ENCODE measurements at places on chromosomes 11 and 22. TPM values are rescaled to one million over a fixed set of nuclear protein-coding genes. Genes with fewer than 3 reads are reported as not detected.
A peak's percentile ranks its signal among the peaks of the same experiment; 100 is the strongest.

TTC36 gene
- polyA plus RNA-seq, result 1.1 TPM

DNA sequence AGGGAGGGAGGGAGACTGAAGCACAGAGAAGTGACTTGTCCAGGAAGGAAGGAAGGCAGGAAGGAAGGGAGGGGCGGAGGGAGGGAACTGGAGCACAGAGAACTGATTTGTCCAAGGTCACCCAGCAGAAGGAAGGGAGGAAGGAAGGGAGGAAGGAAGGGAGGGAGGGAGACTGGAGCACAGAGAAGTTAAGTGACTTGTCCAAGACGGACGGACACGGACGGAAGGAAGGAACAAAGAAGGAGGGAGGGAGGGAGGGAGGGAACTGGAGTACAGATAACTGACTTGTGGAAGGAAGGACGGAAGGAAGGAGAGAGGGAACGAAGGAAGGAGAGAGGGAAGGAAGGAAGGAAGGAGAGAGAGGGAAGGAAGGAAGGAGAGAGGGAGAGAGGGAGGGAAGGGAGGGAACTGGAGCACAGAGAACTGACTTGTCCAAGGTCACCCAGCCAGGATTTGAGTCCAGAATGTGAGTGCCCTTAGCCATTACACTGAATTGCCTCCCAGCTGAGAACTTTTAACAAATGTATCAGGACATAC is 1.5 kb downstream of the SLC35F2 start:
- DNase-seq, result no peak

OR5J2 gene
- not detected for polyA plus RNA-seq

DNA sequence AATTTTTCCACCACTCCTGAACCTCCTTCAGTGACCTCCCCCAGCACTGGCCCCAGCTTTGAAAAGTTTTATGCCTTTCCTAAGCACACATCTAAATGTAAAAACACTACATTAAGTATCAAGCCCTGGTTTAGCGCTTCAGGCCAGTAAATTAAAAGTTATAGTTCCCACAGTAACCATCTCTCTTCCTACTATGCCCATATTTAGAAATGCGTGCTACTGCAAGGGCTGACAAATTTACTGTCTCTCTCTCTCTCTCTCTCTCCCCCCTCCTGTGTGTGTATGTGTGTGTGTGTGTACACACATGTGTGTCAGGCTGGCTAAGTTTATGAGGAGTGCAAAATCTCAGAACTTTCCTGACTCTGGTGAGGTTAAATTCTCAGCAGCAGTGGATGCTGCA is 231.4 kb downstream of the LARGE1 start:
- DNase-seq, result peak; percentile 19

DNA sequence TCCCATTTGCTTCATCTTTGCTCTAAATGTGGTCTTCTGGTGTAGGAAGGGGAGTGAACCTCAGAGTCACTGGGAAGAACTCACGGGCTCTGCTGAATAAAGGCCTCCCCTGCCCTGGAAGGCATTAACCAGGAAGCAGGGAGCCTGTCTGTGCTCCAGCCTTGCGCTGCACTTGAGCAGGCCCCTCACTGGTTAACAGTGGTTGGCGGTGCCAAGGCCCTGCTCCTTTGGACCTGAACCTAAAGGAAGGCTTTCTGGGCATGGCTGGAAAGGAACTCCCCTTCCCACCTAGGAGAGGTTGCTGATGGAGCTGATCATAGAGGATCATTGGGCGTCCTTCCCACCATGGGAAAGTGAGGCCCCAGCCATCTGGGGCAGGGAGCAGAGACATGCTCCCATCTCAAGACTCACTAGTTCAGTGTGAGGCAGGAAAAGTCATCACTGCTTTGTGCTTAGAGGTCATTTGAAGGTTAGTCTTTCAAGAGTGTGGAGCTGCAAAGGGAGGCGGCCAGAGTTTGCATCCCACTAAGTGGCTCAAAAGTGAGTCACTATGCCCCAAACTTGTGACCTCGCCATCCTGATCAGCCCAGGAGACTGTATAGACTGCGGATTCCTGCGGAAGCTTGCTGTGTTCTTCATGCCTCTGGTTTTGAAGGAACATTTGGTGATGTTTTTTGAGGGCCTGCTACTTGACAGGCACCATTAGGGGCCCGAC is 50.4 kb downstream of the DBX1 start:
- no peak for DNase-seq

- DNase-seq, result peak; percentile 69
These were observed 23.5 kb downstream of the SPATA19 start for GRCh38 chr11:133821776-133822175.

XPNPEP3 gene
- polyA plus RNA-seq, result 23.2 TPM

GRCh38 chr22:47116426-47117341 is 354.2 kb downstream of the TBC1D22A start:
- DNase-seq, result no peak

DDTL gene
- polyA plus RNA-seq, result 7.3 TPM

DNA sequence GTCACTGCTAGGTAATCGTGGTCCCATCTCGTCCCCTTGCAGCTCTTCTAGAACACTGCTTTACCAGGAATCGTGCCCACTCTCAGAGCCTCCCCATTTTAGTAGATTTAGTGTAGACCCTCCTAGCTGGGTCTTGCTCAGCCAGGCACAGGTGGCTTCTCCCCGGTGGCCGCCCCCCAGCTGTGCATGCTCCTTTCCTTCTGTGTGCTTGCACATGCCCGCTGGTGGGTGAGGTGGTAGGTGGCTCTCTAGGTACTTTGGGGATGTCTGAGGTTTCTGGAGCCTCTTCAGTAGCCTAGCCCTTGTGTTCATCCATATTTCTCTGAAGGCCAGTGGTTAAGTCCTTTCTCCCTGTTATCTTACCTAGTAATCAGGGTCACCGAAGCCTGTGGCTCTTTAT is 5.6 kb downstream of the TUB start:
- DNase-seq, result no peak

- no peak for DNase-seq
These were observed 13.9 kb upstream of the BAIAP2L2 start for GRCh38 chr22:38124236-38124974.

SEPTIN3 gene
- polyA plus RNA-seq, result 5.7 TPM

- DNase-seq, result no peak
These were observed 45.0 kb downstream of the LARGE1 start for GRCh38 chr22:33875316-33875715.

TRIM66 gene
- 5.9 TPM for polyA plus RNA-seq

GRCh38 chr11:100683126-100683525 is 4.0 kb upstream of the ARHGAP42 start:
- no peak for DNase-seq

- DNase-seq, result no peak
These were observed 83.7 kb downstream of the CDKN1C start for GRCh38 chr11:2801711-2802388.

DSCAML1 gene
- 1.6 TPM for polyA plus RNA-seq

GRCh38 chr22:21687685-21688259 is 22.0 kb downstream of the PPIL2 start:
- no peak for DNase-seq

- no peak for DNase-seq
These were observed 7.5 kb upstream of the CTSD start for GRCh38 chr11:1771273-1771672.

DNA sequence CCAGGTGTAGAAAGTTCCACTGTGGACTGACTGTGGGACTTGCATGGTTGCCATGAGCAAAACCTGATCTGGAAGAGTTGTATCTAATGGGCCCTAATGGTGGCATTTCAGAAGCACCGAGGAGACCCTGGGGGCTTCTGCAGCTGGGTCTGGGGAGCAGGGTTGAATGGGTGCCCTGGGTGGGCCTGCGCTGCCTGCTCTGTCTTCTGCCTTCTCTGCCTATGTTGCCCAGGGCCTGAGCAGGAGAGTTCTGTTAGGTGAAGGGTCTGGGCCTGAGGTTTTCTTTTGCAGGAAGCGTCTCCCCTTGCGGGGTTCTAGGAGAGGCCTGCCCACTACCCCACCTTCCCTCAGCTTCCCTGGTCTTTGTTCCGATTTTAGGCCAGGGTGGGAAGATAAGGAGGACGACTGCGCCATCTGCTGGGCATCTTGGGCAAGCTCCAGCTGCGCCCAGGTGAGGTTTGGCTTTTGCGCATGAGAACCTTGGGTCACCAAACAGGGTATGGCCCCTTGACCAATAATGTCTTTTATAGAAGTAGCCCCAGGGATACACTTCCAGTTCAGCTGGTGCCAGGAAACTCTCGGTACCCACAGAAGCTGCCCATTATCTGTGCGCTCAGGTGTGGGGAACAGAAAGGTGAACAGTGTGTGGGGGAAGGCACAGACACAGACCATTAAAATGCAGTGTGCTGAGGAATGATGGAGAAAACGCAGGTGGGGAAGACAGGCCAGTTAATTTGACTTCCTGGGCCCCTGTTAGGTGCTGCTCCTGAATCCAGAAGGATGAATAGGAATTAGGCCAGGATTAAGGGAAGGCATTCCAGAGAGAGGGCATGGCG is 23.2 kb downstream of the COMMD9 start:
- no peak for DNase-seq

SPECC1L gene
- 53.5 TPM for polyA plus RNA-seq

C1QTNF4 gene
- 6.3 TPM for polyA plus RNA-seq

GRCh38 chr11:76395296-76395695 is 14.2 kb downstream of the GVQW3 start:
- no peak for DNase-seq

DNA sequence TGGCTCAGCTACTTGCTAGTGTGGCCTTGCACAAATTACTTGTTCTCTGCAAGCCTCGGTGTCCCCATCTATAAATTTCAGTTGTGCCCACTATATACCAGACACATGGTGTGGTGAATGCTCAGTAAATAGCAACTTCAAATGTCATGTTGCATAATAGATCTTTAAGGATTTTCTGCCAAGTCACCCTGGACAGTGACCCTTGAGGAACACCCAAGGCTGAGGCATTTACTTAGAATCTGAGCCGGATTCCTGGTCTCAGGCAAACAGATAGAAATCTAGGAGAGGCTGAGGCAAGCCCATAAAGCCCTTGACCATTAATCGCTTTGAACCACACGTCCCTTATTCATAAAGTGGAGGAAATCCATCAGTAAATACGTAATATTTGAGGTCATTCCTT is 9.7 kb downstream of the TEAD1 start:
- DNase-seq, result no peak

Data from right renal cortex interstitium (tissue), 3 donors.